ELR (cell line): ENCODE measurements at places on chromosomes 3 and 15.

DNA sequence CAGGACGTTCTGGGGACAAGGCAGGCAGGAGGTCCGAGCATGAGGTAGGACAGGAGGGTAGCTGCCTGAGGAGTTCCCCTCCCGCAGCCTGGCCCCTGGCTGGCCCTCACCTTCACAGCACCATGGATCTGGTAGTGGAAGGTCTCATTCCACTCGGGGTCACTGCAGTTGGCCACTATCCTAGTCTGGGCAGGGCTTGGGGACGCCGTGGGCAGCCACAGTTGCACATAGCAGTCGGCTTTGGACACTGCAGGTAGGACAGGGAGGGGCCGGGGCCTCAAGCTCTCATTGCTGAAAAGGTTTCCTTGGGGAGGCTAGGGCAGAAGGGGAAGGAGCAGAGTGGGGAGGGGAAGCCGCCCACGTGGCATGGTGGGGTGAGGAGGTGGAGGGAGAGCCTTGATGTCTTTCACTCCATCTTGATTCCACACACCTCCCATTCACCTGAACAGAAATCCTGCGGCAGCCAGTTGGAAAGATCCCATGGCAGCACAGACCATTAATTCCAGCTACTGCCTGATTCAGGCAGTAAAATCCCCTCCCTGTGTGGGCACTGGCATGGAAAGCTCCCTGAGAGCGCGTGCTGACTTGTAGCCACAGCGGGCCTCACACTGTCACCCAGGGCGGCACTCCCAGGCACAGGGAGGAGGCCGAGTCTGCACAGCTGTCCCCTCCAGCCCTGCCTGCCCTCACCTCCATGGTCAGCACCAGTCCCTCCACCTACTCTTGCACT is 2.1 kb downstream of the PLA2G4F start:
- no peak for DNase-seq

- DNase-seq = no peak
These were observed 1146.6 kb downstream of the OTOL1 start for GRCh38 chr3:162643245-162643644.

- peak; percentile 54 for DNase-seq
These were observed 115.9 kb upstream of the EPHA3 start for GRCh38 chr3:88991496-88991895.

GRCh38 chr3:16877911-16878310 is 6.8 kb upstream of the PLCL2 start:
- DNase-seq = no peak

DNA sequence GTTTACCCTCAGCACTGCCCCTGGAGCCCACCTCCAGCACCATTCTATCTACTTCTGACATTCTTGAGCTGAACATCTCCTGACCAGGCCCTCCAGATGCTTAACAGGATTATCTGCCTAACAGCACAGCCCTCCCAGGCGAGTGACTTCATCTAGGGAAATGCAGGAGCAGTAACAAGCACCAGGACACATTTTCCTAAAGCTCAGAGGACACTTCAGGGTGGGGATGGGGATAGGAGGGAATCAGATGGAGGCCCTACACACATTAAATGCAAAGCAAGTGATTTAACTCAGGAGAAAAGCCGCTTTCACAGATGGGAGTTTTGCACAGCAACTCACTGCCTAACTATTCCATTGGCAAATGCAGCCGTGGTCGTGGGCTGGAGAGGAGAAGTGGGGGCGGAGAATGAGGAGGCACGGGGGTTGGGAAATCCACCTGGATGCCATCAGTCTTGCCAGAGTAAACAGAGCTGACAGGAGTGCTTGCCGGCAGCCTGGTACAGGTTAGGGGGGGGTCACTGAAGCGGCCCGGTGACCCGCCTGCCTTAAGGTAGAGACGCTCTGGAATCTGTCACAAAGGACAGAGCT is 21.3 kb upstream of the BNC1 start:
- peak; percentile 33 for DNase-seq
